Left lung (tissue), 14 donors: ENCODE measurements at places on chromosomes 1 and 21. TPM values are rescaled to one million over a fixed set of nuclear protein-coding genes. Genes with fewer than 3 reads are reported as not detected.

GRCh38 chr1:9388335-9389180 is 95.9 kb downstream of the SPSB1 start:
- no peak for DNase-seq

DNA sequence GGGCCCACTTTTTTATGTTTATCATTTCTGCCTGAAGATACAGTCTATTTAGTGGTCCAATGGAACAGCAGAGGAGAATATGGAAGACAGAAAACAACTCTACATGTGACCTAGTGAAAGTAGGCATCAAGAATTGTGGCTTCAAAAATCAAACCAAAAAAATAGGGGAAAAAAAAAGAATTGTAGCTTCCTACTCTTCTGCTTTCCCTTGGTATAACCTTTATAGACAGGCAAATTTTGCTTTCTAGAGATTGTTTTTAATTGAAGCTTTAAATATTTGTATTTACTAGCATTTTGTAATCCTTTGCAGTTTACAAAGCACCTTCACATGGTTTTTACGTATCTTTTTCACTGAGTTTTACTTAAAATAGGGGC is 14.3 kb downstream of the PDIK1L start:
- no peak for DNase-seq

- DNase-seq, result no peak
These were observed 121.9 kb downstream of the MAB21L3 start for GRCh38 chr1:116232989-116233514.

The RBM11 gene
- 3.8 TPM for polyA plus RNA-seq

The CD1B gene
- not detected for polyA plus RNA-seq

GRCh38 chr1:31708324-31708723 is 4.5 kb upstream of the COL16A1 start:
- no peak for DNase-seq

The C2CD2 gene
- 18.3 TPM for polyA plus RNA-seq

DNA sequence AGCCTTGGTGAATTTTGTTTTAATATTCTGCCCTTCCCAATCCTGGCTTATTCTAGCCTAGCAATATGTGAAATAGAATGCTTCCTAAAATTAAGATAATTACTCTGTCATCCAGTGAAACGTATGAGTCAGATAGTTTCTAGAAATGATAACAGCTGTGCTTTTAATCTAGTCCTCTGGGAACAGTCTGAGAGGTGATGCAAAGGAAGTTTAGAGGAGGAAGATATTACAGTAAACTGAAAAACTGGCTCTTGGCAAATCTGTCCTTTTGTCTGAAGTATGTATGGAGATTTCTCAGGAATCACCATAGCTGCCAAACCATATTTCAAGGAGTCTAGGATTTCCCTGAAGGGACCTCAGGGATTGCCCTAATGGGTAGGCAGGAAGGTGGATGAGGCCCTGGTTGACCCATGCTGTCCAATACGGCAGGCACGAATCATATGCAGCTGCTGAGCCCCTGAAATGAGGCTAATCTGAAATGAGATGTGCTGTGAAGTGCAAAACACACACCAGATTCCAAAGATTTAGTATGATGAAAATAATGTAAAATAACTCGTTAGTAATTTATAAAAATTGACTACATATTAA is 70.8 kb upstream of the LBR start:
- DNase-seq, result no peak
